Stimulated activated CD4-positive, alpha-beta T cell treated with anti-CD3 and anti-CD28 coated beads, Interleukin-1b, Interleukin-23, amount 100 ng/mL, for 1 hour (primary cell): ENCODE measurements at places on chromosomes 3 and 15.

GRCh38 chr15:67613211-67613610 is 70.7 kb downstream of the MAP2K5 start:
- no peak for DNase-seq

DNA sequence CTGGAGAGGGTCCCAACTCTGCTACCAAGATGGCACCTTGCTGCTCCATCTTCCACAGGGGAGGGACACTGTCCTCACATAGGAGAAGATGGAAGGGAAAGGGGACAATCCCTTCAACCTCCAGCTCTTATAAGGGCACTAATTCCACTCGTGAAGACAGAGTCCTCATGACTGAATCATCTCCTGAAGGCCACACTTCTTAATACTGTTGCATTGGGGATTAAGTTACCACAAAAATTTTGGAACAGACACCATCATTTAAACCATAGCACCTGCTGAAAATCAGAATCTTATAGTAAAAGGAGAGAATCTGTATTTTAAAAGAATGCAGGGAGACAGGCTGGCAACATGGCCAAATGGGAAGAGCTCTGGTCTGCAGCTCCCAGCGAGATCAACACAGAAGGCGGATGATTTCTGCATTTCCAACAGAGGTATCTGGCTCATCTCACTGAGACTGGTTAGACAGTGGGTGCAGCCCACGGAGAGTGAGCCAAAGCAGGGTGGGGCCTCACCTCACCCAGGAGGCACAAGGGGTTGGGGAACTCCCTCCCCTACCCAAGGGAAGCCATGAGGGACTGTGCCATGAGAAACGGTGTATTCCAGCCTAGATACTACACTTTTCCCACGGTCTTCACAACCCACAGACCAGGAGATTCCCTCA is 69.4 kb upstream of the LIPC start:
- no peak for DNase-seq

- no peak for DNase-seq
Measured at GRCh38 chr15:40845036-40845435, 1.2 kb downstream of the SPINT1 start.

DNA sequence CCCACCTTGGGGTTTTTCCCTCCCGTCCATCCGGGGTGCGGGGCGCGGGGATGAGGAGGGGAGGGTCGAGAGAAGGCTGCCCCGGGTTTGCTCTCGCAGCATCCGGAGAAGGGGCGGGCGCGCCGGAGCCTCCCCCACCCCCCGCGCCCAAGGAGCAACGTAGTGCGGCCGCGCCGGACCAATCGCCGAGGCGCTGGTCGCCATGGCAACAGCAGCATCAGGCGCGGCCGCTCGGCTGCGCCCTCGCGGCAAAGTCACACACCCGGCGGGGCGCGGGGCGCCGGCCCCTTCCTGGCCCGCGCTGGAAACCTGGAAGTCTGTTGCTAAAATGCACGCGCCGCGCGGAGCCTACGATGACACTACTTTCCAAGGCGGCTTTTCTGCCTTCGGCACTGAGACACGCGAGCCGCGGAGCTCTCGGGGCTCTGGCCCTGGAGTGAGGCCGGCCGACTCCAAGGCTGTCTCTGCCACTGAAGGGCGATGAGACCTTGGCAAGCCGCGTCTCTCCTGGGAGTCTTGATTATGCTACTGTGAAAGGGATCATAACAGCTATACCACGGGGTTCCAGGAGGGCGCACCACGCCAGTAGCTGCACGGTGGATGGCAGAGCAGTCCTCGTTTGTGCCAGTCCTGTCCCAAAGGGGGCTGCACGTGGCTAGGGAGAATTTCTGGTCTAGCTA is at the start of gene IQSEC1:
IQSEC1 (minus strand) TSS at position 104 of the 680 bp plus-strand sequence. CDS start 415 bp downstream, outside the sequence.
- peak; percentile 17 for DNase-seq

- no peak for DNase-seq
Measured at GRCh38 chr15:81025721-81026370, 25.1 kb downstream of the TLNRD1 start.

- no peak for DNase-seq
Measured at GRCh38 chr15:55297315-55297714, 7.7 kb upstream of the RAB27A start.

DNA sequence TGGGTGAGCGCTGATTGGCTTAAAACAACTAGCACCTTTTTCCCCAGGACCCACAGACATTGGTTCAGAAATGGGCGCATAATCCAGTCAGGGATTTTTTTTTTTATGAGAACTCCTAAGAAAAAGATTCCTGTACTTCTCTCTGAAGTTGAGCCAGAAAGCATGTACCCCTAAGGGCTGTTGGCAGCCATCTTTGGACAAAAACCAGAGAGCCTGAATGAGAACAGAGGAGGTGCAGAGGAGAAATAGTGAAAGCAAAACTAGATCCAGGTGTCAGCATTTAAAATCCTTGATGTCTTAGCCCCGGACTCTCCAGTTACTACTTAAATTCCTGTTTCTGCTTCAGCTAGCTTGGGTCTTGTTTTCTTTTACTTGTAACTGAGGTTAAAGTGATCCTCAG is 1.9 kb upstream of the SLC27A2 start:
- DNase-seq, result no peak

- no peak for DNase-seq
Measured at GRCh38 chr15:70319466-70319865, 221.7 kb upstream of the TLE3 start.

GRCh38 chr15:82611348-82611747 is 35.8 kb downstream of the CPEB1 start:
- no peak for DNase-seq

DNA sequence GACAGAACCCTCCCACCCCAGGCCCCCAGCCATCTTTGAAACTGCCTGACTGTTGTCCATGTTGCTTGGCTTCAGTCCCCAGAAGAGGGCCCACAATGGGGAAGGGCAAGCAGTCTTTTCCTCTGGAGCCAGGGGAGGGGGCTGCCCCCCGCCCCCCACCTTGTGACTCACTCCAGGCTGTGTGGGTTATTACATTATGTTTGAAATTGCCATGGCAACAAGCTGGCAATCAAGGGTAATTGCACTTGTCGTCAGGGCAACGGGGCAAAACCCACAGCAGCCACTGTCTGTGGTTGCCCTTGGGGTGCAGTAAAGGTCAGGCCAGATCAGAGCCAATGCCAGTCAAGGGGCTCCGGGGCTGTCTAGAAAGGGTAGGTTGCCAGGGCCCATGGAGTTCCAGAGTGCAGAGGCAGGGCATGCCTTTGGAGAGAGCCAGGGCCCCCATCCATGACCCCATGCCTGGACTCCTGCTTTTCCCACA is 3.1 kb upstream of the CAMKV start:
- no peak for DNase-seq

DNA sequence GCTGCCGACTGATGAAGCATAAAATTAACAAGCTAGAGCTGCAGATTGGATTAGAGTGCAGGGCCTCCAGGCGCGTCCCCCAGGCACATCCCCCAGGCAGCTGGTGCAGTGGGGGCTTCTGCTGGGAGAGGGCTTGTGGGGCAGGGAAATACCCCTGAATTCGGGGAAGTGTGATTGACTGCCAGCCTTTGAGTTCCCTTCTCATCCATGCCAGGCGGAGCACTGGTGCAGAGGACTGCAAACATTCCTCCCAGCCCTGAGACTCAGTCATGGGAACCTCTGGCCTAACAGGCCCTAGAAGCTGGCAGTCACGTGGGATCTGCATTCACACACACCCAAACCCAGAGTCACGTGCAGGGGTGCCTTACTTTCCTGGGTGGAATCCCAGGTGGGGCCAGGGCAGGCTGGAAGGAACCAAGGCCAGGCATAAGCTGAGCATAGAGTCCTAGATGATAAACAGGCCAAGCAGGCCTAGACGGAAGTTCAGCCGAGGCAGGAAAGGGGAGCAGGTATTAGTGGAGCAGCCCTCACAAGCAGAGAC is 46.2 kb upstream of the SEC22A start:
- DNase-seq, result no peak

- no peak for DNase-seq
Measured at GRCh38 chr3:66121318-66121717, 82.6 kb upstream of the MAGI1 start.

- DNase-seq, result no peak
Measured at GRCh38 chr3:153090973-153091372, 71.1 kb upstream of the RAP2B start.

GRCh38 chr15:92124657-92125010 is 269.0 kb upstream of the ST8SIA2 start:
- DNase-seq, result no peak

- no peak for DNase-seq
Measured at GRCh38 chr3:119211193-119211592, 29.5 kb downstream of the B4GALT4 start.

DNA sequence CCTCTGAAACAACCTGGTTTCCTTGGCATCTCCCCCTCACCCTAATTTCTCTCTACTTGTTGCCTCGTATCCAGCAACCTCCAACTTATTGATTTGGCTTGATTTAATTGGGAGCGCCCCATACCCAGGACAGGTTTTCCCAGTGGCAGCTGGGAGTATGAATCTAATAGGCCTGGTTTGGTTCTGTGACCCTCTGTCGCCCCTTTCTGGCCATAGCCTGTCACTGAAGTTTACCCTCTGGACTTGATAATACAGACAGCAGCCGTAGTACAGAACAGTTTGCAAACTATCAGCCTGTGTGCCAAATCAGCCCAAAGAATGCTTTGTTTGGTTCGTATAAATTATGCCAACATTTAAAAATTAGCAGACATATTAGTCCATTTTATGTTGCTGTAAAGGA is 525.1 kb upstream of the GOLIM4 start:
- DNase-seq, result no peak

DNA sequence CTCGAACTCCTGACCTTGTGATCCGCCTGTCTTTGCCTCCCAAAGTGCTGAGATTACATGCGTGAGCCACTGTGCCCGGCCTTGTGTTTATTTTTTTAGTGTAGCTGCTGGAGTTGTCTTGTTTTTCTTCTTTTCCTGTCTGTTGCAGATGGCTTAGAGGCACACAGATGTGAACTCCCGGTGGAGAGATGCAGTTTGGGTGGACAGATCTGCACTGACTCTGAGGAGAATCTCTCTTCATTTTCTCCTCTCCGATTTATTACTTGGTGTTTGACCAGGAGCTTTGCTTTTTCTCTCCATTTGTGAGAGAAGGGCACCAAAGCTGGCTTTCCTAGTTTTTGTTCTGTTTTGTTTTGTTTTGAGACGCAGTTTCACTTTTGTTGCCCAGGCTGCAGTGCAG is 62.7 kb downstream of the USP13 start:
- no peak for DNase-seq

GRCh38 chr3:34024447-34025240 is 226.2 kb downstream of the PDCD6IP start:
- no peak for DNase-seq

GRCh38 chr3:136513367-136513766 is 238.8 kb downstream of the STAG1 start:
- DNase-seq, result no peak

GRCh38 chr3:141540531-141540930 is 53.7 kb downstream of the RASA2 start:
- DNase-seq, result no peak

- DNase-seq, result no peak
Measured at GRCh38 chr3:184676927-184677326, 34.9 kb downstream of the MAGEF1 start.

GRCh38 chr3:10956986-10957385 is 35.6 kb upstream of the SLC6A1 start:
- DNase-seq, result no peak

DNA sequence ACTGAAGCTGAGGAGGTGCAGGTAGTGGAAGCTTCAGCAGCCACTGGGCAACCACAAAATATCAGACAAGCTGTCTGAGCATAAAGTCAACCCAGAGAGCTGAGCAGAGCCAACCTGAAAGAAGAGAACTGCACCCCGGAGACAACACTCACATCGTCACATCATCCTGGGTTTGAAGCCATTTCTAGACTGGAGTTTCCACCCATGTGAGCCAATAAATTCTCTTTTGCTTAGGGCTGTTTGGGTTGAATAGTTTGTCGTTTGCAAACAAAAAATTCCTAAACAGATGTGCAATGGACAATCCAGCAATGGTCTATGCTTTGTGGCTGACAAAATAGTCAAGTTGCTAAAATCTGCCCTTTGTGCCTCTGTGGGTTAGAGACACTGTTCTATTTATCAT is 15.3 kb upstream of the RAD18 start:
- DNase-seq, result no peak

DNA sequence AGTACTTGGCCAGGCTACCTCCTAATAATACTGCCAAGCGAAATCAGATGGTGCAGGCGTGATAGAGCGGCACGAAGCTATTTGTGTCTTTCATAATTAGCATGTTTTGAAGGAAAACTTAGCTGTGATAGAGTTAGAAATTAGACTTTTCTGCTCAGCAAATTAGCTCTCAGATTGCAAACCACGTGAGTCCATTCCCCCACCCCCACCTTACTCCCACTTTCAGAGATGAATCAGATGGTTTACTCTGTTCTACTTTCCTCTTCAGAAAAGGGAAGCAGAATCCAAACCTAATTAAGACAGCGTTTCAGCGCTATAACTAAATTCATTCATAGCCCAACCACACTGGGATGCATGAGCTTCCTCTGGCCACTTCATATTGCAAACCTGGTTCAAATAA is 214.6 kb downstream of the SLCO3A1 start:
- DNase-seq, result no peak

DNA sequence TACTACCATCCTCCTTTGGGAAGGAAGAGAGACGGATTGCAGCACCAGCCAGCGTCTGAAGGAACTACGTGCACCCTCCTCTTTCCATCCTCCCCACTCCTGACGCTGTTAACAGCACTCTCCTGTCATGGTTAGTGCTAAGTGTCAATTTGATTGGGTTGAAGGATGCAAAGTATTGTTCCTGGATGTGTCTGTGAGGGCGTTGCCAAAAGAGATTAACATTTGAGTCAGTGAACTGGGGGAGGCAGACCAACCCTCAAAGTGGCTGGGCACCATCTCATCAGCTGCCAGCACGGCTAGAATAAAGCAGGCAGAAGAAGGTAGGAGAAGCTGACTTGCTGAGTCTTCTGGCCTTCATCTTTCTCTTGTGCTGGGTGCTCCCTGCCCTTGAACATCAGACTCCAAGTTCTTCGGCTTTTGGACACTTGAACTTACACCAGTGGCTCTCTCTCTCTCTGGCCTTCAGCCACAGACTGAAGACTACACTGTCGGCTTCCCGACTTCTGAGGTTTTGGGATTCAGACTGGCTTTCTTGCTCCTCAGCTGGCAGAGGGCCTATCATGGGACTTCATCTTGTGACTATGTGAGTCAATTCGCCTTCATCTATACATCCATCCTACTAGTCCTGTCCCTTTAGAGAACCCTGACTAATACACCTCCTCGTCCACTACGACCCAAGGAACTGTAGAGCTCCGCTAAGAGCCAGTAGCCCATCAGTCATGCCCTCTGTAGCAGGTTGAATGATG is 128.2 kb upstream of the HES1 start:
- no peak for DNase-seq

DNA sequence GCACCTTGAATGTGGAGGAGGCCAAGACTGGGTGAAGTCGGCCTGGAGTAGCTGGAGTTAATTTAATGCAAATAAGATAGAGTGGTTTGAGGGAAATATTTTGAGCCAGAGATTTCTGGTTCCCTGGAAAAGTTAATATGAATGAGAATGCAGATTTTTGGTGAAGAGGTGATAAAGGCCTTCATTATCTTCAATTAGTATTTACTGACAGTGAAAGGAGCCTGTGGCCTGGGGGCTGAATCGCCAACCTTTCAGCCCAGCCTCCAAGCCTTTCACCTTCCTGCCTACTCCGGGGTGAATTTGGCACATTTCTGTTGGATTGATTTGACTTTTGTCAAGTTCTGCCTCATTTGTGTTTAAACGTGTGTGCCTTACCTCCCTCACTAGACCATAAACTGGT is 147.8 kb downstream of the SOX2 start:
- no peak for DNase-seq
